Natural killer cell (primary cell): ENCODE measurements at places on chromosomes 5 and 9. TPM values are rescaled to one million over a fixed set of nuclear protein-coding genes. Genes with fewer than 3 reads are reported as not detected.
A peak's percentile ranks its signal among the peaks of the same experiment; 100 is the strongest.

DNA sequence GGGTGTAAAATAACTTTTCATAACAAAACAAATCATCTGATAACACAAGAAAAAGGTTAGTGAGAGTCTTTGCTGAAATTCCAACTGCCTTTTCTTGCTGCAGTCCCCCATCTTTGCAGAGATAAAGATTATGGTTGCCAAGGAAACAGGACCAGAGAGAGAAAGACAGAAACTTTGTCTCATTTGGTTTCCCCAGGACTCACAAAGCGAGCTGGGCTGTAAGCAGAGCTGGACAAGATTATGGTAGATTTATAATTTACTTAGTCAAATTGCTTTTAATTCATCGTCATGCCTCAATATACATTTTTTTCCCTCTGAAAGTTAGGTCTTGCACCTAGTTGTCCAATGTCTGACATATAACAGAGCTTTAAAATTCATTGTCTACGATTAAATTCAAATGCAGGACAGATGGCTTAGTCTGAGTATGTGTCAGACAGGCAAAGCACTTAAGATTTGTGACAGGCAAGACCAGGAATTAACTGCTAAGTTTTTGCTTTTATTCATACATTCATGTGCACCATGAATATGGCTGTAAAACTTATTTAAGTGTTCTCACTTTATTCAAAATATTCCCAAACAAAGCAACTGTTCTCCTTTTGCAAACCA is 17.4 kb downstream of the ENC1 start:
- DNase-seq: no peak

DNA sequence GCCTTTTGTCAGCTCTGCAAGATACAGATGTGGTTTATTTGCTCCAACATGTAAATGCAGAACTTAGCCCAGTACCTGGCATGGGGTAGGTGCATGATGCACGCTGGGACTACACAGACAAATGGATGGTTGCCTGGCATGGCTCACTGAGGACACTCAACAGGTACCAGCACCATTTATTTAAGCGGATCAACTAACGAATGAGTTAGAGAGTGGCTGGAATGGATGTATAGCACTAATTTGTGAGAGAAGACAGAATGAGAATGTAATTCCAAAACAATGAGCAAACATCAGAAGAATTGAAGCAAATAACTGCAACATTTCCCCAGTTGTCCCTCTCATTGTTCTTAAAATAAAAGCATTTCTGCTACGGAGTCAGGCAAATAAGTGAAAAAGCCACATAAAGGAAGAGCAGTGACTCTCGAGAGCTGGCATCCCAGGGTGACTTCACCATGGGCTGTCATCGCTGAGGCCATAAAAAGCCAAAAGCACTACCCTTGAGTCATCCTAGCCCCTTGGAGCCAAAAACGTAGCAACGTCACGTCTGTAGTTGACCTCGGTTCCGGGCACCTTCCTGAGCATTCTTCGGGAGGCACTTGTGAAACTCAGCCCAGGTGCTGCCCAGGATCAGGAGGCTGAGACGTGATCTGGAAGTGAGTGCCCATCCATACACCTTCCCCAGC is 290.3 kb downstream of the NSG2 start:
- no peak for DNase-seq

- DNase-seq: no peak
These were observed 37.9 kb downstream of the MED27 start for GRCh38 chr9:132041798-132042197.

GRCh38 chr5:132485641-132486317 is 4.8 kb downstream of the IRF1 start:
- peak; percentile 40 for DNase-seq

The TICAM2 gene
- 1.3 TPM for total RNA-seq

- DNase-seq: no peak
These were observed 11.3 kb downstream of the MYOZ3 start for GRCh38 chr5:150672237-150672883.

The PCDHB15 gene
- total RNA-seq: not detected

DNA sequence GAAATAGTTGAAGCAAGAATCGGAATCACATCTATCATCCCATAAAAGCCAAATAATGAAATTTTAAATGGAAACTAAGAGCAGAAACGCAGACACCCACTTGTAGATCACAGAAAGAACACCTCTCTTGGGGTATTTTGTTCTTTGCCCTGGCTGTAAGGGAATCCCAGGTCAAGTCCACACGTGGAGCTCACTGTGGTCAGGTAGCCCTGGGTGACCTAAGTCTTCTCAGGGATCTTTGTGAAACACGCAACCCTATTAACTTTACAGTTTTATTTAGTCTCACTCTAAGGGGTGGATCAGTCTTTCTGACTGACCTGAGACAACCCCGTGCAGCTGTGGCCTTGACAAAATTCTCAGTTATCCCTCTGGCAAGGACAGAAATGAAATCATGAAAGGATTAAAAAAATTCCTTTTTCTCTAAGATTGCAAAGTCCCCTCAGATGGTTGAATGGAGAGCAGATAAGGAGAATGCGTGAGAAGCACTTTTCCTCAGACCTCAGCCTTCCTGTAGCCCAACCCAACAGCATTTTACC is 111.6 kb downstream of the NREP start:
- DNase-seq: no peak

DNA sequence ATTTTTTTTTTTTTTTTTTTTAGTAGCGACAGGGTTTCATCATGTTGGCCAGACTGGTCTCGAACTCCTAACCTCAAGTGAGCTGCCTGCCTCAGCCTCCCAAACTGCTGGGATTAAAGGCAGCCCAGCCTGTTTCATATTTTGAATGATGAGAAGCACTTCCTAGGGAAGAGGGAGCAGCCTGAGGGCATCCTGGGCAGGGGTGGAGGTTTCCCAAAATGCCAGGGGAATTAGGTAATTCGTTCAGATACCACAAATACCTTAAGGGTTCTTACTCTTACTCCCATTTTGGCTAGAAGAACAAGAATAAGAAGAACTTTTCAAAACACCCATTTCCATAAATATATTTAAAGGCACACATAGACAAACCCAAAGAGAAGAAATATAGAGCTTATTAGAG is 29.5 kb upstream of the RAPGEF1 start:
- DNase-seq: no peak

- DNase-seq: no peak
These were observed 38.9 kb upstream of the TRAF1 start for GRCh38 chr9:120965344-120966012.

The GPR150 gene
- 0.97 TPM for total RNA-seq

- DNase-seq: no peak
These were observed 343.2 kb downstream of the ZNF608 start for GRCh38 chr5:124403281-124403680.

DNA sequence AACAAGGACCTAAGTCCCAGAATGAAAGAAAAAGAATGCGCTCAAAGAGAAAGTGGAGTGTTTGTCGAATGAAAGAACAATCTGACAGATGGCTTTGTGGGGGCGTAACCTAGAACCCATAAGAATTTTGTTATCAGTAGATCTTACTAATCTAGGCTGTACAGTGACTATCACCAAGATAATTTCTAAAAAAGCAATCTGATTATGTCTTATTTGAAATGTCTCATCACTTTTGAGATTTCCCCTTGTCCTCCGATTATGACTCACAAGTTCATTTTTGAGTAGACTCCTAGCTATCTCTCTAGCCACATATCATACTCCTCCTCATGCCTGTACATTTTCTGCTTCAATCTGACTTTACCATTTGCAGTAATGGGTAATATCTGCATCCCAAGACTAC is 135.6 kb upstream of the SMARCA2 start:
- no peak for DNase-seq
